ENCODE measurements at places on chromosomes 3 and 15. TPM values are rescaled to one million over a fixed set of nuclear protein-coding genes. Genes with fewer than 3 reads are reported as not detected.

The IL17RB gene
- 2.2 TPM for total RNA-seq

The RTP3 gene
- not detected for total RNA-seq

The ERICH6 gene
- not detected for total RNA-seq

DNA sequence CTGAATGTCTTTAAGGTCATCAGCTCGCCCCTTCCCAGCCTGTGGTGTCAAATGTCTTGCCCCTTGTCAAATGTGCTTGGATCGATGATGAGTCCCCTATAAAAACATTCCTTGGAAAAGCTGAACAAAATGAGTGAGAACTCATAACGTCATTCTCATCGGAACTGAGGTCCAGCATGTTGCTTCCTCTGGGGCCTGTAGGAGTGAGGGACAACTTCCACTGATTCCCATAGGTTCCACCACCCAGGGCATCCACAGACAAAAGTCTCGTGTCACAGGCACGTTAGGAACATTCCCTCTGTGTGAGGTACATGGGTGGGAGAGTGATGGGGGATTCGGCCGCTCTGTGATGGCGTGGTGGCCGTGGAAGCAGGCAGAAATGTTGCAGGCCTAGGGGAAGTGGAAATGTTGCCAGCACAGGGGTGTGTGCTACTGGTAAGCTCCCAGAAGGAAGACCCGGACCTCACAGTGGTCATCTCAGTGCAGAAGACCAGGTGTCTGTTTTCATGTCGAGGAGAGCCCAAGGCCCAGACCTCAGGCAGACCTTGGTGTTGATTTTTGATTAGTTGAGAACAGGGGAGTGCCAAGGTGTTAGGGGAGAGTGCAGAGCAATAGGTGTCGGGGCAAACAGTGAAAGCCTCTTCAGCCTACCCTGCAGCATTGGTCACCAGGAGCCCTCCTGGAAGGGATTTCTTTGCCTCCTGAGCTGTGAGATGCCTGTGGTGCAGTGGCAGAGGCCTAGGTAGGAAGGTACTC, 96.8 kb downstream of the SNRPN start:
- DNase-seq: no peak

The ACOX2 gene
- 0.78 TPM for total RNA-seq

The DNAJA4 gene
- total RNA-seq: 30.4 TPM

GRCh38 chr3:123696808-123697207, 112.0 kb upstream of the HACD2 start:
- DNase-seq: no peak

DNA sequence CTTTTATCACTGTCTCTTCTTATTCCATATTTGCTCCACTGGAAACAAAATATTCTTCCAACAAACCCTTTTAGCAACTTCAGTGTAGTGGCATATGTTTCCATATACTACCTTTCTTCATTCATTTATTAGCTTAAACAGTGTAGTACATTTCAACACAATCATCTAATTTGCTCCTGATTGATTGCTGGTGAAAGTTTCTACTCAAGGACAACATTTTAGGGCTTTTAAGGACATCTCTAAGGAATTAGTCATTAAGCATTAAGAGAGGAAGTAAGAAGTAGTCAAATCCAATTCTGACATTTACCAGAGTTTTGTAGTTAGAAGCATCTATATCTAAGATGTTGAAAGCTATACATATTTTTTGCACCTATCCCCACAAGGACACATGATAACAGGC, 55.8 kb downstream of the RSRC1 start:
- DNase-seq: no peak

DNA sequence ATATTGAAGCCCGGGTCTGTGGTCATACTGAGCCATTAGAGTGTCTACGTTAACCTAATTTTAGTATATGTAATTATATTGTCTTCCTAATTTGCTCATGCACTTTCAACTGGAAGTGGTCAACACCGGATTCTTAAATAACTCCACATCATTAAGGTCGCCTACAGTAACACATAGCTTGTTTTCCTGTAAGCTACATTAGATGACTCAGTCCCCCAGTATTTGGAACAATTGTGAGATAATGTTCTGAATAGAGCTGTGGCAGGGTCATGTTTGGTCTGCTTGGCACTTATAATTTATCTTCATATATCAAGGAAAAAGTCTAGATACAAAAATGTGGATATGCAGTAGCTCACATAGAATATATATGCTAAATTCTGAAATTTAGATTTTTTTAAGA, 486.2 kb downstream of the IGSF11 start:
- DNase-seq: no peak

GRCh38 chr3:81823882-81824395, 62.5 kb upstream of the GBE1 start:
- DNase-seq: no peak

GRCh38 chr15:57003418-57003817, 85.0 kb downstream of the TCF12 start:
- DNase-seq: no peak

DNA sequence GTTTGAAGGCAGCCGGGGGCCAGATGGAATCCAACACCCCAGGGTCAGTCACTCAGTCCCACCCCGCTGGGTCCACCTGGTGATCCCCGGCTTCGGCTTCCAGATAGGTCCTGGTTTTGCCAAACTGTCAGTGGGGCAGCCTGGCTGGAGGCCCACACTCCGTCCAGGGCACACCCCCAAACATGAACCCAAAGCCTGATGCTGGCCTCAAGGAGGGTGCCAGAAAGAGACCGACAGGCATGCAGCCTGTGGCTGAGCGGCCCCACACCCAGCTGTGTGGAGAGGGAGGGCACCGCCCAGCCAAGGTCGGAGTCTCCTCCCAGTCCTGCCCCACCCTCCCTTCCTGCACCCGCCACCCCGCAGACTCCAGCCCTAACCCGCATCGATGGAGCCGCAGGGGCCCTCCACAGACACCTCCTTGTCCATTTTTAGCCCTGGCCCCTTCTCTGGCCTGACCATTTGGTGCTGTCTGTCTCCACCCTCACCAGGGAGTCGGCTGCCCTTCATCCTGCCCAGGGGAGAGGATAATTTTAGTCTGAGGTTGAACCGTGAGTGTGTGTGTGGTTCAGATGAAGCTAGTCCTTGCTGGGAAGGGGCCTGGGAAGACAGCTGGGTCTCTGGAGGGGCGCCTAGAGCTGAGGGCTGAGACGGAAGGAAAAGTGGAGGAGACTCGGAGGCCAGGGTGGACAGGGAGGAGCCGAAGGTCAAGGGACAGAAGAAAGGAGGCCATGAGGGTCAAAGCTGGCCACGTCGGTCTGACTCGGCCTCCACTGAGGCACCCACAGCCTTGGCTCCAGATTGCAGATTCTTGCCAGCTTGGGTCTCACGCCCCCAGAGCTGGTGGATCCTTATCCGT, 23.1 kb downstream of the TNK2 start:
- no peak for DNase-seq

- no peak for DNase-seq
Measured at GRCh38 chr15:91699741-91700140, 153.8 kb upstream of the SLCO3A1 start.

DNA sequence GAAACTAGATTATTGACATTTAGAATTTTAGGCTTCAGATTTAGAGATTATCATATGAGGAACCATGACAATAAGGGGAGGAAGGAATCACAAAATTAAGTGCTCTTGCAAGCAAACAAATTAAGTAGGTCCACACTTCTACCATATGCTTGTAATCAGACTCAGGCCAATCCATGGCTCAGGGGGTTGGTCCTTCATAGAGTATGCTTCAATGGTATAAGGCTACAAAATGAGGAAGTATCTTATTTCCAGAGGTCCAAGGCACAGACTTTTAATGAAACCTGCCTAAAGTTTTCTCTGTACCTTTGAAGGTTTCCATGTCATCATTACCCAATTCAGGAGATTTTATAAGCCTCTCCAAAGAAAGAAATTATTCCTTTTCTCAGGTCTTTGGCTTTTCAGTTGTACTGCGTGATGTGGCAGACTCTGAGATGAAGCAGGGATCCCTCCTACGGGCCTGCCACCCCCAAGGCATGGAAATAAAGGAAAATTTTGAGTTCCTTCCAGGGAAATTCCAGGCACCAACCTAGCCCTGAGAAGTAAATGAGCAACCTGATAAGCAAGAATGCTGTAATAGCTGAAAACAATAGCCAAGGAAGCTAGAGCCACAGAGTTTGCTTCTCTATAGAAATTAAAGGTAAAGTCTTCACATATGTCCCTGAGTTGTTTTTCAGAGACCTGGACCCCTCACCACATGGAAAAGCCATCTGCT, 36.3 kb downstream of the SERPINI2 start:
- DNase-seq: no peak

DNA sequence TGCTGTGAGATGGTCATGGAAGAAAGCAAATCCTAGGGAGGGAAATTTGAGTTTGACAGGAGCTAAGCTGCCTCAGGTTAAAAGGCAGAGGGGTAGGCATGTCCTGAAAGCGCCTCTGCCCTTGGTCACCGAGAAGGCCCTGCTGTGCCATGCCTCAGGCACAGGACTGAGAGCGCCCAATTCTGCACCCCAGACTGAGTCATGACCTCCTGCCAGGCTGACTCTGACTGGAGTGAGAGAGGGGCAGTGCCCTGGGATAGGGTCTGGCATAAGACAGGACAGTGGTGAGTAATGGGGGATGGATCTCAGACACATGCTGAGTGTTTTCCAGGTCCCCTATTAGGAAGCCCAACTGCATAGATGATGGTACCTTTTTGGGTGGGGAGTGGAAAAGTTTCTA, 44.4 kb downstream of the EPHB1 start:
- DNase-seq: no peak

The SPTSSB gene
- 3.6 TPM for total RNA-seq

DNA sequence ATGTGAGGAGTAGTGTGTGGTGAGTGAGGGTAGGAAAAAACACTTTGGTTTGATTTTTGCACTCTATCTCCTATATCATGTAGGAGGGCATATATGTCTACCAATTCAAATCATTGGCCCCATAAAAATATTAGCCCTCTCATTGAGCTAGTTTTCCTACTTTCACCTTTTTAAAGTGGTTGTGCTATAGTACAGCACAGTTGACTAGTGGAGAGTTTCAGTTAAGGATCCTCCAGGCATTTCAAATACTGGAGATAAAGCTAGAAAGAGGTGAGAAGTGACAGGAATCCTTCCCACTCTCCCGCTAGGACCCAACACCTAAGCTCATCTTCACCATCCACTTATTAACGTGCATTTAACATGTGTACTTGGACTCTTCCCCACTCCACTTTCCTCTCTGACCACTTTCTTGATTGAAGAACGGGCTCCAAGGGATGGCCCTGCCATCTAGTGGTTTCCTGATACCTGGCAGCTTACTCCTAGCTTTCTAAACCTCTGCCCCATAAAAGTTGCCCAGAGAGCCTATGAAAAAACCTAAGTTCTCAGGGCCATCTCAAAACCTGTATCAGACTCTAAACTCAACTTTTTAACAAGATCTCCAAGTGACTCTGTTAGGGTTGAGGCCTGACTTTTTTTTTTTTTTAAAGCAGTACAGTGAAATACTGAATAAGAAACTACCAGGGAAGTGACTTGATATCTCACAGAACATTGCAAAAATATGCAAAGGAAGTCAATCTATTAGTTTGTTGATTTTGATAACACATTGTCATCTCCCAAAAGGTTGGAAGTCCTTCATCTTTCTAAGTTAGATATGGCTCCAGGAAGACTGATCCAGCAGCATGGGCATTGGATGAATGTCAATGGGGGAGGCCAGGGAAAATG, 17.9 kb downstream of the IL12A start:
- DNase-seq: peak; percentile 23

DNA sequence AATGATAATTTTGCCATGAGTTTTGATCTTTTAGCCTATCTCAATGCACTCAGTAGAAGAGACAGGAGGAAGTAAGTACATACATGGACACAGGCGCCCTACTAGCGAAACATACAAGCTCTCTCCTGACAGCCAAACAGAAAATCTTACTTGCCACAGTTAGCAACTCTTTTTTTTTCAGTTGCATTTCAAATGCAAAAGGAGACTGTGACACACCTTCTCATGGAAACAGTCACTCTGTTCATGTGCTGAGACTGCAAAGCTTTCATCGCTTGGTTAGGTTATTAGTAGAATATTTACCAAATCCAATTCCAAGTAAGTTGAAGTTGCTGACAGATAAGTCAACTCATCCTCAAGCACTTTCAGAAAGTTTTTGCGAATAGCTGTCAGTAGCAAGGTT, 223.3 kb downstream of the FOXP1 start:
- DNase-seq: no peak

GRCh38 chr3:8182904-8183303, 318.7 kb upstream of the LMCD1 start:
- no peak for DNase-seq

The LRRC58 gene
- 32.6 TPM for total RNA-seq

DNA sequence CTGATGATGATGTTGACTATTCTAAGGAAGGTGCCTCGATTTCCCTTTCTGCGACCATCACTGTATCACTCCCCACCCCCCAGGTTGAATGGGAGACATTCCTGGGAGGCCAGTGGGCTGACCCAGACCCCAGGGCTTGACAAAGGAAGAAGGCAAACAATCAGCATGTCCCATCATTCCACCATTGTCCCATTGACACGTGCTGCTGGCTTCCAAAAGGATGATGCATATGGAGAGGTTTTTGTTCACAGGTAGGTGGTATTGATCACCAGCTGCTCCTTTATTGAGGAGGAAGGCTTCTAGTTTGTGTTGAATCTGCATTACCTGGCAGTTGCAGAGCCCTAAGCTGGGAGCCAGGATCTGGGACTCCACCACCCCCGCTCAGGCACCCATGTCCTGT, 30.4 kb downstream of the RASGRF1 start:
- no peak for DNase-seq

DNA sequence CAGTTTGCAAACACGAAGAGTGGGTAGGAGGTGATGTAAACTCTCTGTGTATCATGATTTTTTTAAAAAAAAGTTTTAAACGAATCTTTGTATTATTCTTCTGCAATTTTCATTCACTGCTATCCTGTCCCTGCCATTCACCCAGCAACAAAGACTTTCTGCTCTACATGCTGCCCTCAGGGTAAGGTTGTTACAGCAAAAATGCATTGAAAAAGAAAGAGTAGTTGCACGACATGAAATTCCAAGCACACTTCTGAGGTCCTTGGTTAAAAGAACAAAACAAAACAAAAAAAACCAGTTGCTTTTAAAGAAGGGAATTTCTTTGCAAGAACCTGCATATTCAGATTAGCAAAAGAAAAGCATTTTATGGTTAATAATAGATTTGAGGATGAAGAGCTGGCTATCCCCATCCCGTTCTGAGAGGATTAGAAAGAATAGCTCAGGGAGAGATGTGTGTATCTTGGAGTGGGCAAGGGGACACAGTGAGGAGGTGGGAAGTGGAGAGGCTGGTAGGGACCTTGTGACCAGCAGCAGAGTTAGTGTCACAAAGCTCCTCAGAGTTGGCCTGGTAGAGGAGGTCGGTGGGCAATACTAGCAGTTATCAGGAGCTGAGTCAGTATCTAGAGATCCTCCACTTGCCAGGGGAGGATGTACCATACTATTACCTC, 290.8 kb downstream of the NEK10 start:
- DNase-seq: no peak

The AGTR1 gene
- 2.0 TPM for total RNA-seq

- DNase-seq: no peak
Measured at GRCh38 chr3:150388498-150389418, 19.3 kb upstream of the TSC22D2 start.

The LARP6 gene
- total RNA-seq: 21.5 TPM

Measured in occipital lobe (tissue), 3 donors.